ENCODE measurements at places on chromosomes 7 and 10.

- DNase-seq = no peak
These were observed 51.0 kb downstream of the TCF7L2 start for GRCh38 chr10:113000876-113001598.

GRCh38 chr7:117241088-117241487 lies 81.8 kb downstream of the WNT2 start:
- DNase-seq = no peak

DNA sequence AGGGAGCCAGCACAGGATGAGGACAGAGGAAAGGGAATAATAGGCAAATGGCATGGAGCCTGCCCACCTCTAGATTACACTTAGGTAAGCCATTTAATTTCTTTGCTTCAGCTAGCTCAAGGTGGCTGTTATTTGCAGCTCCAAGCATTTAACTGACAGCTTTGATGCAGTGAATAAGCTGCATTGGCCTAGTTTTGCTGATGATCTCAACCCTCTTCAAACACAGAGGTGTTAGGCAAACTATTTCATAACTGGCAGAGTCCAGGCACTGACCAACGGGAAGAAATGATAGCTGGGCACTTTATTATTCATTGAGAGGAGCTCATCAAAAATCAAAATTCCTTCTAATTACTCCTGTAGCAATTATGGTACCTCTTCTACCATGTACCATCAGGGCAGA lies 317.4 kb downstream of the BMPER start:
- DNase-seq = no peak

DNA sequence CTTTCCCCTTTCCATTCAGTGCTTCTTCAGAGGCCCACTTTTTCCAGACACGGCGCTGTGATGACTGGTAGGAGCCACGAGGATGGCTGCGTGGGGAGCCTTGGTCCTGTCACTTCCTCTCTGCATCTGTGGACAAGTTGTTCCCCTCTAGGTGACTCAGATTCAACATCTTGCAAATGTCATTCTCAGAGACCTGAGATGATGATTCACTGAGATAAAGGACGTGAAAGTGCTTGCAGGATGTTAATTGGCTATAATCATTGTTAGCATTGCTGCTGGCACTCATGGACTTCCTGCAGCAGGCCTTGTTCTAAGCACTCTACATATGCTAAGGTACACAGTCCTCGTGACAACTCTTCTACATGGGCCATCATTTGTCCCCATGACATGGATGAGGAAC lies 489.8 kb upstream of the ZMIZ1 start:
- DNase-seq = peak; percentile 32

DNA sequence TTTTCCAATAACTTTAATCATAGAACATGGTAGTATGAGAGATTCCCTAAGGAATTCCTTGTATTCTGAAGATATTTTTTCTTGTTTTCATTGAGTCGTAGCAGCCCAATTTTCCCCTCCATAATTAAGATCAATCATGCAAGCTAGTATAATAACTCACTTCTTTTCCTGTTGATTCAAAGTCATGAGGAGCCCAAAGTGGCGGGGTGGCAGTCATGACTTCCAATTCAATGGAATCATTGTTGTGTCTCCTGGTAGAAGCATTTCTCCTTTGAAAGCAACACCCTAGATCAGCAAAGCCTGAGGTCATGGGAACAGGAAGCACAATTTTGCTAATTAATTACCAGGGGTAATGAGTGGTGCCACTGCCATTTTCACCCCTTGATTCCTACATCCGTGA lies 77.6 kb upstream of the MAGI2 start:
- DNase-seq = no peak

- DNase-seq = no peak
These were observed 15.7 kb downstream of the TMEM106B start for GRCh38 chr7:12226756-12227155.

GRCh38 chr7:89777499-89777898 lies 376.8 kb upstream of the STEAP1 start:
- DNase-seq = no peak

- no peak for DNase-seq
These were observed 176.4 kb upstream of the HPS1 start for GRCh38 chr10:98623176-98623575.

- DNase-seq = no peak
These were observed 31.3 kb downstream of the RCC1L start for GRCh38 chr7:75042286-75042685.

DNA sequence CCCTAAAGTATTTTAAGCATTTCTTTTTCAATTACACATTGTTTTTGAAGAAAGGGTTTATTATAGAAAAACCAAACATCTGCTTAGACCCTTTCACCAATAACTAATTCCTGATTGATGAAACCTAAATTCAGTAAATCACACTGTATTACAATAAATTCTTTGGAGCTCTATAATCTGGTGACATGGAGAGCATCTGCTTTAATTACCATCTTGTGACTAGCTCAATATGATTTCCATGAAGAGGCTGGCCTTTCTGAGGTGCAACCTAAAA lies 9.7 kb downstream of the HYCC1 start:
- no peak for DNase-seq

GRCh38 chr7:1981201-1981877 lies 251.4 kb downstream of the MAD1L1 start:
- DNase-seq = no peak

- DNase-seq = no peak
These were observed 695.6 kb upstream of the IGFBP3 start for GRCh38 chr7:46616636-46617035.

DNA sequence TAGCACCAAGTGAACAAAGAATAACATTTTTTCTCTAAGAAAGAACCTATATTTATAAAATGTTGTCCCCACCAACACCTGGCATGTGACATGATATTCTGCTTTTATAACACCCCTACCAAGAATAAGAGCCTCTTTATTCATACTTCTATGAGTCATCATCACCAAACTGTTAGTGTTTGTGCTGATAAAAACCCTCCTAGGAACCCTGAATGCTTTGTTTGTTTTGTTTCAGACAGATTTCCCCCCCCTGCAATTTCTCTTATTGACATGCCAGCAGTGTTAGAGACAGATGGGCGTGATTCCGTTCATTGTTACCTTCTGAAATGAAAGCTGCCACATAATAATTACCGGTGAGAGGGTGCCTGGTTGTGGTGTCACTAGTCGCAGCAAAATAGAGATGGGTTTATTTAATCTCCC lies 651.1 kb downstream of the SORCS1 start:
- no peak for DNase-seq

DNA sequence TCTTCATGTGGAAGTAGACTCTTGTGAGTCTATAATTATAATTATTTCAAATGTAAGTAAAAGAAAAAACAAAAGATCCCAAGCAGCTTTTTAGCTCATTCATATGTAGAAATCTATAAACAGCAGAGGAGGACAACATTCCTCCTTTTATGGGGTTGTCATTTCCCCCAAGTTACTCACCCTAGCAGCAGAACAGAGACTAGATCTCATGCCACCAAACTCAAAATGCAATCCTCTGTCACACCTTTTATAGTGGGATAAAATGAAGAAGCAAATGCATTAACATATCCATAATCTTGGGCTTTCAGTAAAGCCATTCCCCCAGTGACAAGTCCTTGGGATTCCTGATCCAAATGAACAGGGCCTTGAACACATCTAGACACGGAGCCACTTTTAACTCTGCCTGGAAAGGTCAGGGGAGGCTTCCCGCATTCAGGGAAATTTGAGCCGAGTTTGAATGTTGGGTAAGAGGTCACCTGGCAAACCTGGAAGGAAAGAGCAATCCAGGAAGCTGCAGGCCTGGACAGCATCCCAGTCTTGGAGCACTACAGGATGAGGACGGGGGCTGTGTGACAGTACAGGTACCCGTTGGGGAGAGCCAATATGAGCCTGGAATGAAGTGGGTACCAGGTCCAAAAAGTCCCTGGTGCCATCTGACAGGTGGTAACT lies 76.4 kb downstream of the DOCK4 start:
- no peak for DNase-seq

GRCh38 chr10:67045404-67045803 lies 119.6 kb downstream of the LRRTM3 start:
- DNase-seq = no peak

DNA sequence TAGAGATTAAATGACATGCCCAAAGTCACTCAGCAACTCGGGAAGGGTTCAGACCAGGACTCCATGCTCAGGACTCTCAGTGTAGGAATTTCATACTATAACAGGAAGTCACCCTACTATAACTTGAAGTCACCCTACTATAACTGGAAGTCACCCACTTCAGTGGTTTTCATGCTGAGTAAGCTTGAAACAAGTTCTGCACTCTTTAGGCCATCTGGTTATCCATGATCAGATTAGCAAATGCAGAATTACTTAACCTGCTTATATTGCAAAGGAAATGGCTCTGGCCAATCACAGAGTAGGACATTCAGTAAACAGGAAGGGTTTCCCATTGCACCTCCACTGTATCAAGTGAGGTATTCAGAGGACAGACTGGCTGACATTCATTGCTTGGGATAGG lies 1240.4 kb downstream of the GATA3 start:
- no peak for DNase-seq

- DNase-seq = no peak
These were observed 4.4 kb downstream of the RNF216 start for GRCh38 chr7:5776894-5777660.

- peak; percentile 44 for DNase-seq
These were observed 150.5 kb upstream of the VKORC1L1 start for GRCh38 chr7:65722361-65722792.

DNA sequence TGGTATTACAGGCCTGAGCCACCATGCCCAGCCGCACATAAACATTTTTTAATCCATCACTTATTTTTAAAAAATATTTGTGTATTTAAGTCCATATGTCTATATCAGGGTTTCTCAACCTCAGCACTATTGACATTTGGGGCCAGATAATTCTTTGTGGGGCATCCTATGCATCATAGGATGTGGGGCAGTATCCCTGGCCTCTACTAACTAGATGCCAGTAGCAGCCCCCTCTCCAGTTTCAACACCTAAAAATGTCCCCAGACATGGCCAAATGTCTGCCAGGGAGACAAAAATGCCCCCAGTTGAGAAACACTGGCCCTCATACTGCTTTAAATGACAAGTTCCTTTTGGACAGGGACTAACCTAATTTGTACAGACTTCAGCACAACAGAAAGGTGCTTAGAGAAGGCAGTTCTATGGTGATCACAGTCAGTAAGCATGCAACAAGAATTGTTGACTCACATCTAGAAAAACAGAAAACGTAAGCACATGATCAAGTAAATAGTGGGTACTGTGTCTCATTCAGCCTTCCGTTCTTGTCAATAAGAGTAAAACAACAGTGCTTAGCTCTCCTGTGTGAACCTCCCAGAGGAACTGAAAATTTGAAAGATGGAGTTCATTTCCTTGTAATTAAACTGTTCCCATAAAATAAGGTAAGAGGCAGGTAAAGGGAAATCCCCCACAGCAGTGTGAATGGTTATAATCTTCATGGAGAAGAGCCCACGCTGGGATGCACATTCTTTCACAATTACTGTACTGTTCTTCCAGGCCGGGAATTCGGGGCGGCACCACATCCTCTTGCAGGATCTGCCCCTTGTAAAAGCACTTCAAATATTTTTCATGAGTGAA lies 17.3 kb upstream of the ADRB1 start:
- DNase-seq = no peak

GRCh38 chr10:34612446-34612845 lies 202.7 kb downstream of the PARD3 start:
- DNase-seq = no peak

DNA sequence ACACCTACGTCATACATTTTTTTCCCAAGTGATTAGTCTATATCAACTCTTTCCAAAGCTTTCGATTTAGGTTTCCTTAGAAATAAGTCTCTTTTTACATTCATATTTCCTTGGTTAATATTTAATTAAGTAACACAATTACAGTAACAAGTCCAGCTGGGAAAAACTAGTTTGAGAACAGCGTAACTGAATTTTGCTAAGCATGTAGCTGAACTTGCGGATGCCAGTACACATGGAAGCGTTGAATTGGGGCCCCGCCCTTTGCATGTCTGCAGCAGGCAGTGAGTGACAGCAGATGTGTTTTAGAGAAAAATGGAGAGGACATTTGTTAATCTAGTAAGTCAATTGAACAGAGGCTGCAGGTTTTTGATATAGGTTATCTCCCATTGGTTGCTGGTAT lies 72.5 kb downstream of the TAF3 start:
- DNase-seq = no peak

DNA sequence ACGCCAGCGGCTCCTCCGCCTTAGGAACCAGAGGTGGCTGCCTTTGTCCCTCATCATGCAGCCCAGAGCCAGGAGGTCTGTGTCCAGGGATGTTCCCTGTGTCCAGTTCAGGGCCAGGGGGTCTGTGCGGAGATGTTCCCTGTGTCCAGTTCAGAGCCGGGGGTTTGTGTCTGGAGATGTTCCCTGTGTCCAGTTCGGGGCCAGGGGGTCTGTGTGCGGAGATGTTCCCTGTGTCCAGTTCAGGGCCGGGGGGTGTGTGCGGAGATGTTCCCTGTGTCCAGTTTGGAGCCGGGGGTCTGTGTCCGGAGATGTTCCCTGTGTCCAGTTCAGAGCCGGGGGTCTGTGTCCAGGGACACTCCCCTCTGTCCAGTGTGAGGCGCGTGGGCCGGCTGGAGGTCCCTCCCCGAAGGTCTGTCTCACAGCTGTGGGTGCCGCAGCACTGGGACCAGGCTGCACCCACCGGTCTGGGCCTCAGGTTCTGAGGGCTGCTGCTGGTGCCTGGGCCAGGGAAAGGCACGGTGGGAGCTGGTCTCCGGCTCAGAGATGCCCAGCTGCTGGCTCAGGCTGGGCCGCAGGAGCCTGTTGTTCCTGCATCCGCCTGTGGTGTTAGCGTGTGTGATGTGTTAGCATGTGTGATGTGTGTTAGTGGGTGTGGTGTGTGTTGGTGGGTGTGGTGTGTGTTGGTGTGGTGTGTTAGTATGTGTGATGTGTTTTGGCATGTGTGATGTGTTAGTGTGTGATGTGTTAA lies 67.9 kb upstream of the CFAP46 start:
- no peak for DNase-seq

- no peak for DNase-seq
These were observed 45.5 kb upstream of the SLC29A4 start for GRCh38 chr7:5237286-5237685.

DNA sequence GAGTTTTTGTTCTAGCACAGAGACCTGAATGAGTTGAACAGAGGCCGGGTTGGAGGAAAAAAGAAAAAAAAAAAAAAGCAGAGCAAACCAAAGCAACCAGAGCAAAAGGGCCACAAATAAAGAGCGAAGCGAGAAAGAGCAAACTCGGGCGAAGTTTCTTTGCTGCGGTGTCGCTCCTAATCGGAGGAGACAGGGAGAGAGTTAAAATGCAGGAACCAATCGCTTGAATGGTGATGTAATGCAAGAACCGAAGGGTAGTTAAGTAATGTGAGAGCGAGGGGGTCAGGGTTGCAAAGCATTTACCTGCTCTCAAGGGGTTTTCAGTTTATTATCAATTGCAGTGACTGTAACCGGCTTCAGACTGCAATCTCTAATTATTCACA lies 271.7 kb downstream of the TRIL start:
- DNase-seq = no peak

- no peak for DNase-seq
These were observed 62.7 kb downstream of the ARID5B start for GRCh38 chr10:61964059-61964709.

All from stimulated activated CD4-positive, alpha-beta T cell treated with anti-CD3 and anti-CD28 coated beads, TNF-alpha, amount 100 ng/mL, for 48 hours (primary cell).